ENCODE measurements at places on chromosomes 5 and 9.

- DNase-seq = no peak
Observed at GRCh38 chr5:172110260-172110815, 77.7 kb downstream of the STK10 start.

DNA sequence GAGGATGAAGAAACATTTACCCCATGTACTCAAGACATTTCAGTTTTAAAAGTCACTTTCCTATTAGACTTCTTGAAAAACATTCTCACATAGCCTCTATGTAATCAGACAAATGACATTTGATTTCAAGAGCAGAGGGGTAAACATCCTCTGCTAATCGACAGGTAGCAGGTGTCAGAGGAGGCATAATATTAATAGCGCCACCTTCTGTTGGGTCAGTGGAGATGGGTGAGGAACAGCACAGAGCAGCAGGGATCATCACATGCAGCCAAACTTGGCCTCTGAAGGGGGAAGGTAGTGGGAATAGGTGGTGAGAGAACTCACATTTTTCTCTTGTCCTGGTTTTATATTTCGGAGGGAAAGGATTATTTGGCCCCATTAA is 3.3 kb upstream of the LSM11 start:
- DNase-seq = no peak

DNA sequence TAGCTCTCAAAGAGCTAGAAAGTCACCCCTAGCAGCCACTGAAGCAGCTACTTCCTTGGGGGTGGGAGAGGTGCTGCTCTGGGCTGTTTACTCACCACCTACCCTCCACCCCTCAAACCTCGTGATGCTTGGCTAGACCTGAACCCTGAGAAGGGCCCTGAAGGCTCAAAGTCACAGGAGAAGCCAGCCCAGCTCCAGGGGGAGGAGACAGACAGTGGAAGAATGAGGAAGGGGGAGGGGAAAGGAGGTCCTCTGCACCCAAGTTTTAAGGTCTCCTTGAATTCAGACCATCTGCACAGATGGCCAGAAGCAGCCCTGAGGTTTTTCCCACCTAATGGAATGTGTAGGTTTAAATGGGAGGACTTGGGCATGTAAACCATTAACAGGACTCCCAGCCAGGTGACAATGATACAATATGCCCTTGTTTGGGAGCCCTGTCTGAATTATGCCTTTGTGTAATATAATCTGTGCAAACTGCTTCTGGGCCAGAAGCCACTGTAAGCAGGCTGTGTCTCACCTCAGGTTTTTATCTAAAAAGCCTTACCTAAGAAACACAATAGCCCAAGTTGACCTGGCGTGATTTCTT is 180.5 kb downstream of the PIK3R1 start:
- DNase-seq = no peak

DNA sequence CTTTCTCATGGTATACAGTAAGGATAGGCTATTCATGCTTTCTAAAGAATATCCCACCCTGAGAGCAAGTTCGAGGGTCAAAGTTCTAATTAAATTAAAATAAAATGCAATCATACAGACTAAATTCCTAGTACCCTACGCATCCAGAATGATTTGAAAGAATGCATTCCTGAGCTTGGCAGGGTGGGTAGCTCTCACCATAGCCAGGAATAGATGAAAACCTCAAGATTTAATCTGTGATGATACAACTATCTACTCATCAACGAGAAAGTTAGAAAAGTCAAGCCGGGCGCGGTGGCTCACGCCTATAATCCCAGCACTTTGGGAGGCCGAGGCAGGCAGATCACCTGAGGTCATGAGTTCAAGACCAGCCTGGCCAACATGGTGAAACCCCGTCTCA is 32.3 kb downstream of the SERINC5 start:
- no peak for DNase-seq

- DNase-seq = no peak
Observed at GRCh38 chr5:174145821-174146220, 100.3 kb downstream of the NSG2 start.

DNA sequence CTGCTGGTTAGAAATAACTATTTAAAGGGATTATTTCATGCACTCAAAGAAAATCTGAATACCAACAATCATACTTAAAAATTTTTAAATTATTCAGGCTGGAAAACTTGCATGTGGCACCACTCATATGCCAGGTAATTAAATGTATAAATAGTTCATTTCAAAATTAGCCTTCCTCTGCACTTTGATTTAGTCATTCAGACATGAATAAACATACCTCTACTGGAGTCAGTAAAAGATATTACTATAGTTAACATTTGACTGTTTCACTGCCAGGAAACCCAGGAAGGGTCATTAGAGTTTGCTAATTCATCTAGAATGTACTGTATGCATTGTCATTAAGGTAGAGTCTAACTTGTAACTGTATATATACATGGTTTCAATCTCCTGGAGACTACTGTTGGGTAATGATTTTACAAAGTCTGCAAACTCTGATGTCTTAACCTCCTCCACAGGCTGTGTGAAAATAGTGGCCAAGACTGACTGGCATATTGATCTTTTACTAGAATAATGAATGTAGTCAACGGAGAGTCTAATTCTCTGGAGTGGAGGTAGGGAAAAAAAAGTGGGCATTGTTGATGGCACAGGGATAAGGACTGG is 43.7 kb downstream of the TEX10 start:
- DNase-seq = no peak

GRCh38 chr9:6230037-6230780 is 14.6 kb downstream of the IL33 start:
- no peak for DNase-seq

DNA sequence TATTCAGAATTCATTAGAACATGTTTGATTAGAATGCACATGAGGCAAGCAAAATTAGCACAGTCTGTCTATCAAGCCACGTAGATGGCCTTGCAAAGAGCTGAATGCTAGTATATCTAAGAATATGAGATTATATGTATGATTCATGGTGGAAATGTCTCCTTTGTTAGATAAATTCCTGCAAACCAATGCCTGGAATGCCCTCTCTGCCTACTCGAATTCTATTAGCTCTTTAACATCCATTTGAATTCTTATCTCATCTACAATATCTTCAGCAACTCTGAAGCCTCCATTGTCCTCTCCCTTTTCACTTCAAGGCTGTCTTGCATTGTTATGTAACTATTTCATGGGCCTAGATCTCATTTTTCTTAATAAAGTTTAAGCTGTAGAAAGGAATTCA is 205.5 kb downstream of the TMC1 start:
- no peak for DNase-seq

DNA sequence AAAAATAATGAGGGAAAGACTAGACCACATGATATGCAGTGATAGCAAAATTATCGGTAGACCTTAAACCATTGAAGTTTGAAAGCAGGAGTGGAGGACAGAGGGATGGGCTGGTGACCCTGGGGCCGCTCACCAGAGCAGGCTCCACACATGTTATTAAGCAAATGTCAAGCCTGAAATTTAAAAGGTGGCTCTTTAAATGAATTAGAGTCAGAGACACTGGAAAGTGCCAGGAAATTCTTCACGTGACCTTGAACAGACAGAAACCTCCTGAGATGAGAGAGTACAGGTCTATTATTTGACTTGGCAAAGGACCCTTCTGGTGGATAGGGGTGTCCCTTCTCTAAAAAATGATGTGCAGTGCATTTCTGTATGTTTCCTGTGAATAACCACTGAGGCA is 111.0 kb upstream of the CPEB4 start:
- DNase-seq = no peak

DNA sequence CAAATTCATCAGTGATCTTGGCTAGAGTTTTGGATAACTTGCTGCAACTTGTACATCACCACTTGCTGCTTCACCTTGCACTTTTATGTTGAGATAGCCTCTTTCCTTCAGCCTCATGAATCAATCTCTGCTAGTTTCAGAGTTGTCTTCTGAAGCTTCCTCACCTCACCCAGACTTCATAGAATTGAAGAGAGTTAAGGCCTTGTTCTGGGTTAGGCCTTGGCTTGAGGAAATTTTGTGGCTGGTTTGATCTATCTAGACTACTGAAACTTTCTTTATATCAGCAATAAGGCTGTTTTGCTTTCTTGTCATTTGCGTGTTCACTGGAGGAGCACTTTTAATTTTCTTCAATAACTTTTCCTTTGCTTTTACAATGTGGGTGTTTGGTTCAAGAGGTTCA is 12.8 kb downstream of the FER start:
- DNase-seq = no peak

DNA sequence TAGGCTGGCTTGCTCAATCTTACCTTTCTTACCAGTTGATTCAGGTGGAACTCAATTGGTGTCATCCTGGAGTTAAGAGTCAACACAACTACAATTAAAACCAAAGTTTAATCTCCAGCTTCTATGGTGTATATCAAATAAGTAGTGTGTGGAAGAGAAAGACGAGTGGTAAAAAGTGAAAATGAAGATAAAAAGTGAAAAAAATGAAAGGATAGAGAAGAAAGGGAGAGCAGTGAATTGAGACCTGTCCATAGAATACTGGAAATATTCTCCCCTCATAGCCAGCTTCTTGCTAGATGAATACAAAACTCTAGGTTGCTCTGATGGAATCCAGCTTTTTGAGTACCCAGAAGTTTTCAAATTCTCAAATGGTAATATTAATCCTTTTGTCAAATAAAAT is 76.4 kb downstream of the MEGF10 start:
- no peak for DNase-seq

GRCh38 chr9:4762886-4763541 is 22.0 kb upstream of the AK3 start:
- no peak for DNase-seq

DNA sequence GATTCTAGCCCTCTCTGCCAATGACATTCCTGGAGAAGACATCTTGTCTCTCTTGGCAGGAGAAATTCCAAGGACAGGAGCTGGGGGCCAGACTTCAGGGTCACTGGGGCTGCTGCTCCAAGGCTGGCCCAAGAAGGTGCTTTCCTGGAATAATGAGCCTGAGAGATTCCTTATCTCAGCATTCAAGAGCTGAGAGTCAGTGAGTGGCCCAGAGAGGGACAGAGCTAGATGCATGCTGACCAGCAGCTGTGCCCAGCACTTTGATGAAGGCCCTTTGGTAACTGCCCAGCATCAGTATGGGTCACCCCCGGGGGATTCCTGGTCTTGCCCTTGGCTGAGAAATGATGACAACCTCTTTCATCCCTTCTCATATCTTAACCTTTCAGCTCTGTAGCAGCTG is 47.7 kb upstream of the CTNNA1 start:
- DNase-seq = no peak

DNA sequence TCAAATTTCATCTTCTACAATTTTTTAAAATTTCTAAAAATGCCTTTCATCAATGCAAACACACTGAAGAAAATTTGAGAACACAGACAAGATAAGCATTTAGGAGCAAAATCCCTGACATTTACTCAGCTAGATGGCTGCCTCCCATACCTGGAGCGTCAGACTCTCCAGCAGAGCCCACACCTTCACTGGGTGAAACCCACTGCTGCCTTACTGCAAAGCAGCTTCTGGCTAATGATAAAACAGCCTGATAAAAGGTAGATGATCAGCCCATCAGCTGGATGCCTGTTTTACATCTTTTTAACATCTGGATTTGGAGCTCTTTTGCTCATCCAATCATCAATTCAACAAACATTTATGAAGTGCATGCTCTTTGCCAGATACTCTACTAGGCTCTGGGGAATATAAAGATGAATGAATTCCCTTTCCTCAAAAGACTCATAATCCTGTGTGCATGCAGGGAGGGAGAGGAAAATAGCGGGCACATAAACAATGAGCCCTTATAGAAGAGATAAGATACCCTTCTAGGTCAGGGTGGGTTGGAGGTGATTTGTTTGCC is 271.2 kb downstream of the SAXO1 start:
- DNase-seq = no peak

DNA sequence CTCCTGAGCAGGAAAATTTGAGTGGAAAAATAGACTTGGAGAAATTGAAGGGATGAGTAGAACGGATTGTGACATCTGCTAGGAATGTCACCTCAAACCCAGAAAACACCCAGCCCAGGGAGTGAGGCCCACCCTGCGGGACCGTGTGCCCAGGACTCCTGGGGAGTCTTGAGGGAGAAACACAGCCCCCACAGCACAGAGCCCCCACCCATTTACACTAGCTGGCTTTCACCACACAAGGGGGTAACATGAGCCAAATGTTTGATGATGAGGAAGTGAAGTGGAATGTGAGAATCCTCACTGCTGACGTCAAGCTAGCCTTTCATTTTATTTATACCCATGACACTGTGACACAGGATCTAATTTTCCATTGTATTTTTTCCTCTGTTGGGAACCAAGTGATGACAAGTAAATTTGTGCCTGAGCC is 42.8 kb upstream of the PDE8B start:
- DNase-seq = no peak

DNA sequence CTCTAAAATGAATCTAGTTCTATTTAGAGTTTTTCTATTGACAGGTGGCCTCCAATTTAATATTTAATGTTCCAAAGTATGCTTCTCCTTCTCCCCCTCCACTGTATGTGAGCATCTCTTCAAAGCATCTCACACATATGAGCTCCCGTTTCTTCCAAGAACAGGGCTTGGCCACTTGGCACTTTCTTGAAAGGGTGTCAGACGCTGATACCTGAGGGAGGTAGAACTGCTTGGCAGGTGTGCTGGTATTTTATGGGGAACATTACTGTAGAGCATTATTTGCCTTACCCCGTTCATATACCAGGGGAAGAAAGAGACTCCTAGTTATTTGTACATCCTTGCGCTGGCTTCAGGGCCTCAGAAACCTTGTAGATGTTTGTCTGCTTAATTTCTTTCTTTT is 1.9 kb downstream of the RCL1 start:
- DNase-seq = no peak

DNA sequence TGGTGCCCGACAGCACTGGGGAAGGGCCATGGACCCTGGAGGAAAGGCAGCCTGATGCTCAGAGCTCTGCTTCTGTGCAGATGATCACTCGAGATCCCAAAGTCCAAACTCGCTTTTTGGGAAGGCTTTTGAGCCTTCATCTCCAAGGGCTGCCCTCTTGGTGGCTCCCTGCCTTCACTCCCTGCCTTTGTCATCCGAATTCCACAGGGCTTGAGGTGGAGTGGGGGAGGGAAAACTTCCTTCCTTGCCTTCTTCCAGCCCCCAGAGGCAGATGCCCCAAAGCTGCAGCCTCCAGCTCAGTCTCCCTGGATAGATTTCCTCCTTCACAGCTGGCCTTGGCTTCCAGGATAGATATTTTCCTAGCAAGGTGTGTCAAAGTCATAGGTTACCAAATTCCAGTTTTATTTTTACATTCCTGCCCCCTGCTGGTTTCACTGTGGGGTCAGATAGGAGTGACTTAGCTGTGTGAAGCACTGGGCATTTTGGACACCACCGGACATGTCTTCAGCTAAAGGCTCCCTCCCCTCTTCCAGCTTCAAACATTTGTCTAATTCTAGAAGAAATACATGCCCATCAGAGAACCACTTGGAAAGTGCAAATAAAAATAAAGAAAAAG is 268.2 kb downstream of the HSPA4 start:
- no peak for DNase-seq

- DNase-seq = peak; percentile 12
Observed at GRCh38 chr5:58961631-58962280, 378.9 kb downstream of the RAB3C start.

- DNase-seq = no peak
Observed at GRCh38 chr9:125977223-125977622, 230.1 kb downstream of the PBX3 start.

GRCh38 chr5:39654715-39655114 is 229.9 kb upstream of the DAB2 start:
- no peak for DNase-seq

- no peak for DNase-seq
Observed at GRCh38 chr5:62825623-62826220, 247.1 kb downstream of the LRRC70 start.

GRCh38 chr5:14326035-14326903 is 183.1 kb downstream of the TRIO start:
- DNase-seq = no peak

All from GM18507 (cell line).